ENCODE measurements at places on chromosomes 11 and 22.

- DNase-seq: no peak
Measured at GRCh38 chr11:11977206-11977938, 31.1 kb downstream of the DKK3 start.

- no peak for DNase-seq
Measured at GRCh38 chr11:5307256-5308019, 5.7 kb upstream of the OR51B4 start.

DNA sequence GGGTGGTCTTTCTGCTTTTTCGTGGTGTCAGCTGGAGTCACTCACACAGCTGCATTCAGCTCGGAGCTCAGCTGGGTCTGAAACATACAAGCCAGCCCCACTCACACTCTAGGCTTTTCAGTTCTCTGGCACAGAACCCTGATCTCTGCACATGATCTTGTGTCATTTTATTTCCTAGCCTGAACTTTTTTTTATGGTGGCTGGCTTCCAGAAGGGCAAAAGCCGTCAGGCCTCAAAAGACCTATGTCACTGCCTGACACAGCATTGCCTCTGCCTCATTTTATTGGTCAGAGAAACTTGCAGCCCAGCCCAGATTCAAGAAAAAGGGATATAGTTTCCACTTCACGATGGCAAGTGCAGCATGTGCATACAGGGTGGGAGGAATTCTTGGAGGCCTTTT is 117.8 kb downstream of the NTM start:
- no peak for DNase-seq

DNA sequence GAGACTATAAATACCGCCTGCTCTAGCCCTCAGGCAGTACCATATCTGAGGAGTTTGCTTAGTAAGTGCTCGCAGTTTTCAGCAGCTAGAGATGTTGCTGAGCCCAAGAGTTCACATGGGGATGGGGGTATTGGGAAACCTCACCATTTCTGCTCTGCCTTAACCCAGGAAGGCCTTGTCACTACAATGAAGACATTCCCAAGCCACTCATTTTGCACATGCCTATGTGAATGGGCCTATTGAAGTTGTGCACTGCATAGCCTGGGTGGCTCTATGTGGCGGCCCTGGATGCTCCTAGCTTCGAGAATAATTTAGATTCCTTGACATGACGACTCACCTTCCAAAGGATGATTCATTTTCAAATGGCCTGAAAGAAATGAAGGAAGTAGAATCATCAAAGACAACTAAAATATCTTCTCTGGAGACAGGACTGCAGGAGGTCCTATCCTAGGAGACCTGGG is 163.4 kb downstream of the ADAMTS15 start:
- DNase-seq: no peak

GRCh38 chr22:50488006-50488677 is 1.5 kb downstream of the MIOX start:
- no peak for DNase-seq

- DNase-seq: no peak
Measured at GRCh38 chr11:64987998-64988854, 8.5 kb downstream of the BATF2 start.

- DNase-seq: no peak
Measured at GRCh38 chr11:129973068-129973467, 29.6 kb downstream of the PRDM10 start.

DNA sequence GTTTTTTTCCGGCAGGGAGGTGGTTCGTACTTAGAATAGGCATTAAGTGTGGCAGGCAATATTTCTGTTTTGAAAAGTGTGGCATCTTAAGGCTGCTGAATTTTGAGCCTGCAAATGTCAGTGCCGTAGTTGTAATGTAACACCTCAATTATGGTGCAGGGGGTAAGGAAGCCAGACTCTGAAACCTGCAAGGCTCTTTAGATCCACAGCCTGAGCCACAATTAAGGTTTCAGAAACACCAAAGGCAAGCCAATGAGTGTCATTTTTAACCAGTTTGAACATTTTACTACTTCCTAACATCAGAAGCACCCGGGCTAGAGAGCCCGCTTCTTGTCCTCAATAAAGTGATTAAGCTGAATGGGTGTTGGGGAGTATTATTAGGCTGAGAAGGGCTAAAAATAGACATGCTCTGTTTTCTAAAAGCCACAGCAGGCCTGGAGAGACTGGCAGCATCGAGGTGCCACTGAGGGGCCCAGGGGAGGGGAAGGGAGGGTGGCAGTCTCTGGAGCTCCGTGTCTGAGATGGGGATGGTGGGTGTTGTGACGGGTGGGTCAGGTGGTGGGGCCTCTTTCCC is 113.4 kb downstream of the ZBTB16 start:
- no peak for DNase-seq

- DNase-seq: no peak
Measured at GRCh38 chr11:3077189-3077836, 20.1 kb upstream of the CARS1 start.
